Naive thymus-derived CD8-positive, alpha-beta T cell (primary cell): ENCODE measurements at places on chromosomes 11 and 22.

- DNase-seq, result no peak
Measured at GRCh38 chr22:31441652-31442051, 42.2 kb downstream of the DRG1 start.

DNA sequence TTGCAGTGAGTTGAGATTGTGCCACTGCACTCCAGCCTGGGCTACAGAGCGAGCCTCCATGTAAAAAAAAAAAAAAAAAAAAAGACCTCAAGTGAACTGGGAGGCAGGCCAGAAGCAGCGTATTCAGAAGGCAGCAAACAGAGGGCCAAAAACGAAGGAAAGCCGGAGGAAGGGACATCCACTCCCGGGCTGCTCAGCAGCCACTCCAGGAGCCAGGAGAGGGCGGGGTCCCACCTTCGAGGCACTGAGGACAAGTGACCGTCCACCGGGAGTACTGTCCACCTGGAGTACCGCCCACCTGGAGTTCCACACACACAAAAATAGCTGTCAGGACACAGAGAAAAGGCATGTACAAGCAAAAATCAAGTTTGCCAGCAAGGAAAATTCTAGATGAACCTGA, 5.5 kb downstream of the TOLLIP start:
- DNase-seq, result no peak

GRCh38 chr22:37734964-37735451, 38.2 kb downstream of the TRIOBP start:
- DNase-seq, result no peak

DNA sequence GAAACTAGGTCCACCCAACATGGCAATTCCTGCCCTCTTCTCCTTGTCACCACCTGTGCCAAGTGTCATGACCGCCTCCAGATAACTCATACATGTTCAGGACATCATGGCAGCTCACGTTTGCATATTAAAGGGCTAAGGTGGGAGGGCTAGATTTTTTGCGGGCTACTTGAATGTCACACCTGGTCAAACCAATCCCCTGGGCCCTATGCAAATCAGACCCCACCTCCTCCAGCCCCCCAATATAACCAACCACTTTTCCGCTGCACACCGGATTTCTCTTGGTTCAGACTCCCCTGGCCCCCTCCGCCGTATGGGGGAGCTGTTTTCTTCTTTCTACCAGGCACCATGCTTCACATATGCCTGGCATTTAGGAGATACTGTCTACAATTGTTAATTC, 12.6 kb downstream of the UPB1 start:
- no peak for DNase-seq

DNA sequence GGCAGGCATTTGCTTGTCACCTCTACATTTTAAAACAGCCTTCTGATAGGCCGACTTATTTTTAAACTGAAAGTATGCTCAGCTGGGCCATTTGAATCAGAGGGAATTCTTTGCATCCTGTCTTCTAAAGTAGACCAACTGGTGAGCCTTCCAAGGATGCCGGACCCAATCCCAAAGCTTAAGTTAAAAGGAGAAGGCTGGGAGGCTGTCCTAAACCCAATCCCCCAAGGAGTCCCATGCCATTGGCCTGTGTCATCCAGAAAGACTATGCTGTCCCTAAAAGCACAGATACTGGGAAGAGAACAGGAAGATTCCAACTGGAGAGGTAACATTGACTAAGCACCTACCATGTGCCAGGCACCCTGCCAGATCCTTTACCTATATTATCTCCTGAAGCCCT, 18.0 kb downstream of the TENM4 start:
- no peak for DNase-seq

DNA sequence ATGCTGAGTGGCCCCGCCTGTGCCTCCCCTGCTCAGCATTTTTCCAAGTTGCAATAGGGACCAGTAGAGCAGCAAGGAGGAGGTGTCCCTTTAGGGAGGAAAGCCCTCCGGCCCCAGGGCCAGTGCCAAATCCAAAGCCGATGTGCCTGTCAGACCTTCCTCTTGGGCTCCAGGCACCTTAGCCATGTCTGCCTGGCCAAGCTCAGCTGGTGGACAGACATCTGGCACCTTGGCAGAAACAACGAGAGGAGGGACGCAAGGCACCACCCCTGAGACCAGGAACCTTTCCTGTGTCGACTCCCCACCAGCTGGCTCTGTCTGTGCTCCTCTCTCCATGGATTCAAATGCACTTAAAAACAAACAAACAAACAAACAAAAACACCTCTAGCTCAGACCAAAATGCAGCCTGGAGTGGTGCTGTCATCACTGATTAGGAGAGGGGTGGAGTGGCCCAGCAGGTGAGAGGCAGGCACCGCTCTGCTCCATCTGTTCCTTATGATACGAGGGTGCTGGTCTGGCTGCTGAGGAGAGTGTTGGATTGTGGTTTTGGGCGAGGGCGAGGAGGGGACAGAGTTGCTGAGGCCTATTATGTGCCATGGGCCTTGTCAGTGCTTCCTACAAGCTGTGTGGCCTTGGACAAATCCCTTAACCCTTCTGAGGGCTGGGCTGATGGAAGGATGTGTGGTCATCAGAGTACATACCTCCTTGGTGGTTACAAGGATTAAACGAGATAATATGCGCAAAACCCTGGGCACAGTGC, 46.2 kb downstream of the TP53I11 start:
- no peak for DNase-seq

DNA sequence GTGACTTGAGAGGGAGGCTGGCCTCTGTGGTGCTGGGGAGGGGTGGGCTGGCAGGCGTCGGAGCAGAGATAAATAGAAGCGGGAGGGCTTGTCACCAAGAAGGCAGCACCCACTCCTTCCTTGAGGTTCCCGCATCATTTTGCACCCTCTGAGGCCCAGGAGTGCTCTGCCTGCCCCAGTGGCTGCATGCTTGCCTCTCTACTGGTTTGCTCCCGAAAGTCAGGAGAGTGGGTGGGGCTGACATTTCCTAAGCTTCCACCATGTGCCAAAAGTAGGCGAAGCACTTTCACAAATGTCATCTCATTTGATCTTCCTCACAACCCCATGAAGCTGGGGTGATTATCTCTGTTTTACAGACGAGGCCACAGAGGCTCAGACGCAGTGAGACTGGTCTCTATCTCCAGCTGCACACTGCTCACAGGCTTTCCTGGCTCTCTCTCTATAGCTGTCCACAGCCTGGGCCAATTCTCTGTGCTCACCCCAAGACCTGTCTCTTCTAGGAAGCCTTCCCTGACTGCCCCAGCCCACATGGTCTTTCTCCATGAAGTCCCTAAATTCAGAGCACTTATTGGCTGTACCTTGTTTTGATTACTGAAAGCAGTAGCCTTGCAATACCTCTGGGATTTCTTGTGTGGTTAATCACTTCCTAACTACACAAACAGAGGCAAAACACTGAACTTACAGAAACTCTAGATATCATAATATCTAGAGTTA, 2.6 kb upstream of the UCP3 start:
- DNase-seq, result peak; percentile 35

DNA sequence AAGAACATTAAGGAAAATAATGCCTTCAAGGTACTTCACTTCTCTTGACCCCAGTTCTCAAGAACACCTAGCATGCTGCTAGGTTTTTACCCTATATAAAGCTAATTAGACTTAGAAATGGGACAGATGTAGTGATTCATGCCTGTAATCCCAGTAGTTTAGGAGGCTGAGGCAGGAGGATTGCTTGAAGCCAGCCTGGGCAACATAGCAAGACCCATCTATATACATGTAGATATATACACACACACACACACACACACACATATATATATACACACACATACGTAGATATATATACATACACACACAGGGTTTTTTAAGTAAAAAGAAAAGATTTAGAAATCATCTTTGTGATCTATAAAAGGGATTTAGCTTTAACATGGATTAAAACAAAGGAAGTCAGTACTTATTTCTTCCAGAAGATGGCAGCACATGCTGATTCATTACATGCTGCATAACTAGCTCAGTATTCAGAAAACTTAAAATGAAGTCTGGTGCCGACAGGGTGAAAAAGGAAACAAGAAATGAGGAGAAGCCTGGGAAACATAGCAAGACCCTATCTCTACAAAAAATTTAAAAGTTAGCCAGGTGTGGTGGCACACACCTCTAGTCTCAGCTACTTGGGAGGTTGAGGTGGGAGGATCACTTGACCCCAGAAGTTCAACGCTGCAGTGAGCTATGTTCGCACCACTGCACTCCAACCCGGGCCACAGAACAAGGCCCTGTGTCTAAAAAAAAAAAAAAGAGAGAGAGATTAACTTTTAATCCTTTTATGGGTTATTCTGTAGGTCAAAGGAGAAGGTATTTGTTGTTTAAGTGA, 28.5 kb upstream of the RBX1 start:
- no peak for DNase-seq

GRCh38 chr22:35464399-35464798, 64.5 kb downstream of the MCM5 start:
- DNase-seq, result no peak

DNA sequence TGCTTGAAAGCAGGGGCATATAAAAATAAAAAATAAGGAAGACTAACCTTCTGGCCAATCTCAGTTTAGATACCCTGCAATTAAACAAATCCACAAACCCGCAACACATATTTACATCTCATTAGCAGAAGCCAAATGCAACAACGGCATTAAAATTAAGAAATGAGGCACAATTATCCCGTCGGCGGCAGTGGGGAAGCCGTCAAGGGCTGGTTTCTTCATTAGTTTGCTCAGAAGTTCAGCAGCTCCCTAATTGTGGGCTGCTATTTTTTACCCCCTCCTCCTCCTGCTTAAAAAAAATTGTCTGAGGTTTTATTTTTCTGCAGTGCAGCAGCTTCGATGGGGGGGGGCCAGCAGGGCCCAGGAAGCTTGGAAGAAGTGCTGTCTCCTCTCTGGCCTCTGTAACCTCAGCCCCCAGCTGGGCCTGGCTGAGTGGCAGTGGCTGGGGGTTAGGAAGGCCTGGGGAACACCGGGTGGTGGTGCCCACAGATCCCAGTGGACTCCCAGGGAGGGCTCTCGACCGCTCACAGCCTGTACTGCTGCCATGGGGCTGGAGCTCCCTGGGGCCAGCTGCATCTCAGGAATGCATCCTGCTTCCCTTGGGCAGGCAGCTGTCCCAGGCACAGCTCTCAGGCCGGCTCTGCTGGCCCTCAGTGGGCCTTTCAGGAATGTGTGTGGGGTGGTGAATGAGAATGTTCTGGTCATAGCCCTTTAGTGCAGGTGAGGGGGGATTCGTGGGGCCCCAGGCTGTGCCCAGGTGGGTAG, 148.7 kb upstream of the B3GAT1 start:
- no peak for DNase-seq

DNA sequence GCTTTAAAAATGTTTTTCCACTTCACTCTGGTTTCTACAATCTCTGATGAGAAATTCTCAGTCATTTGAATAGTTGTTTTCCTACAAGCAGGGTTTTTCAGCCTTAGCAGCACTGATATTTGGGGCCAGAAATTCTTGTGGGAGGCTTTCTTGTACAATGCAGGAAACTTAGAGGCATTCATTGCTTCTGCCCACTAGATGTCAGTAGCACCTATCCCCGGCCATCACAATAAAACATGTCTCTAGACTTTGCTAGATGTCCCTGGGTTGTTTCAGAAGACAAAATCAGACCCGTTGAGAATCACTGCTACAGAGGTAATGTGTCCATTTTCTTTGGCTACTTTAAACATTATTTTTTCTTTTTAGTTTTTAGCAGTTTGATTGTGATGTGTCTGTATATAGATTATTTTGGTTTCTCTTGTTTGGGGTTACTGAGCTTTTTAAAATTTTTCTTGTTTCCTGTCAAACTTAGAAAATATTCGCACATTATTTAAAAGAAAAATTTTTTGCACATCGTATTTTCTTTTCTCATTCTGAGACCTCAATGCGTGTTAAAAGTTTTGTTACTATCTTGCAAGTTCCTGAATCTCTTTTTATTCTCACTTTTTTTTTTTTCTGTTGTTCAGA, 60.8 kb upstream of the CCDC179 start:
- DNase-seq, result peak; percentile 11

- DNase-seq, result no peak
Measured at GRCh38 chr11:78038697-78039313, 15.7 kb upstream of the KCTD14 start.

- DNase-seq, result no peak
Measured at GRCh38 chr11:120404495-120404894, 68.3 kb downstream of the ARHGEF12 start.

DNA sequence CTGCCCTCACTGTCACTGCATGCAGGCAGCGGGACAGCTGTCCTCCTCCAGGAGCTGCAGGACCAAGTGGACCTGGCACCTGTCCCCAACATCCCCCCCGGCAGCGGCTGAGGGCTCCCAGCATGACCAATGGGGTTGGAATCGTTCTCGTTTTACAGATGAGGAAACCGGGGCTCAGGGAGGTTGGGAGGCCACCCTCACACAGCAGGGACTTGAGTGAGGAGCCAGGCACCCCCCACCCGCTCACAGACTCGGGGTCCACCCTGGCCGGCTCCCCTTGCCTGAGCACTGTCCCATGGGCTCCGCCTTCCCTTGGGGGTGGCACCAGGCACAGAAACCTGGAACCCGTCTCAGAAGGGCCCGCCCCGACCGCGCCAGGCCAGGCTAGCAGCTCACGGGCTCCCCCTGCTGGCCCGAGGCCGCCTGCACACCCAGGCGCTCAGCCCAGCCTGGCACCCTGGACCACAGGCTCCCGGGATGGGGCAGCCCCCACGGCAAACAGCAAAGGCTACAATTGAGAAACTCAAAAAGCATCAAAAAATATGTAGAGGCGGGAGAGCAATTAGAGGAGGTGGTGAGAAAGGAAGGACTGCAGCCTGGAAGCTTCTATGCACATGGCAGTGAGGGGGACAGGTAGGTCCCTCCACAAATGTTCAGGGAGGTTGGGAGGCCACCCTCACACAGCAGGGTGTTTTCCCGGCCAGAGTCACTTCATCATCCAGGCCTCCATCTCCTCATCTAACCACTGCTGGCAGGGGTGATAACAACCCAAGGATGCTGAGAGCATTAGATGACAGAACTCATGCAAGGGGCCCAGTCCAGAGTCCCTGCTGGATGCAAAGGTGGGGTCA, 12.8 kb downstream of the MACROD1 start:
- DNase-seq, result peak; percentile 73

- no peak for DNase-seq
Measured at GRCh38 chr11:119355091-119355843, 8.8 kb upstream of the MFRP start.

- no peak for DNase-seq
Measured at GRCh38 chr11:20337526-20338154, 25.9 kb upstream of the HTATIP2 start.

- DNase-seq, result no peak
Measured at GRCh38 chr11:77276271-77276670, 25.2 kb downstream of the GDPD4 start.

GRCh38 chr11:134754521-134755198, 342.6 kb upstream of the B3GAT1 start:
- DNase-seq, result no peak

GRCh38 chr11:106187860-106188456, 110.5 kb downstream of the AASDHPPT start:
- no peak for DNase-seq

- DNase-seq, result no peak
Measured at GRCh38 chr11:13118194-13118593, 109.1 kb downstream of the RASSF10 start.

DNA sequence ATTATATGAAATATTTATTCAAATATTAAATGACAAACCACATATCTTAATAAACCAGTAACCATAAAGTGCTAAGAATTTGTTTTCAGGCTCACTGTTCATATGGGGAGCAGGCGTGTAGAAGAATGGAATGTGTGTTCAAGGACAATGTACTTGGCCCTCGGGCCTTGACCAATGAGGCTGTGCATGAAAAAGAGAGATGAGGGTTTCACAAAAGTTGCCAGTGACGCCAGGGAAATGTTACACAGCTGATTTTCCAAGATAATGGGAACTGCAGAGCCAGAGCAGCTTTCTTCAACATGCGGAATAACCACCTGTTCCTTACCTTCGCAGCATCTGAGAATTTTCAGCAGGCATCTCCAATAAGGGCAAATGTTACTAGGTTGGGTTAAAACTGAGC, 4.2 kb downstream of the SF1 start:
- peak; percentile 1 for DNase-seq

GRCh38 chr11:44029977-44030911, 17.5 kb upstream of the ACCSL start:
- no peak for DNase-seq
